ENCODE measurements at places on chromosomes 7 and 10.

GRCh38 chr10:36280321-36280741, 638.2 kb upstream of the FZD8 start:
- peak; percentile 17 for DNase-seq

DNA sequence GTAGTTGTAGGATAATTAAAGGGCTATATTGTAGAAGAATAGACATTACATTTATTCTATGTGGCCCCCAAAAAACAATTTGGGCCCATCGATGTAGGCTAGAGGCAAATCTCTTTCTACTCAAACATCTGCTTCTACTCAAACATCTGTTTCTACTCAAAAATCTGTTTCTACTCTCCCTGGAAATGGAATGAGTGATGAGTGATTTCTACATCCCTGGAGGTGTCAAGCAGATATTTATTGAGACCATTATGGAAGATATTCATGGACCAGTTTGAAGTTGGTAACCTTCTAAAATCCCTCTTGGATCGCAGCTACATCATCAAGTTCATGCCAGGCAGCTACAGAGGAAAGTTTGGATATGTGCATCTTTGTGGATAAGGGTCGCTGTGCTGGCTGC, 5.1 kb upstream of the PLPP4 start:
- DNase-seq = no peak

- DNase-seq = no peak
These were observed 31.8 kb downstream of the CCM2 start for GRCh38 chr7:45031829-45032228.

GRCh38 chr10:30993155-30993554, 38.5 kb downstream of the ZNF438 start:
- DNase-seq = no peak

DNA sequence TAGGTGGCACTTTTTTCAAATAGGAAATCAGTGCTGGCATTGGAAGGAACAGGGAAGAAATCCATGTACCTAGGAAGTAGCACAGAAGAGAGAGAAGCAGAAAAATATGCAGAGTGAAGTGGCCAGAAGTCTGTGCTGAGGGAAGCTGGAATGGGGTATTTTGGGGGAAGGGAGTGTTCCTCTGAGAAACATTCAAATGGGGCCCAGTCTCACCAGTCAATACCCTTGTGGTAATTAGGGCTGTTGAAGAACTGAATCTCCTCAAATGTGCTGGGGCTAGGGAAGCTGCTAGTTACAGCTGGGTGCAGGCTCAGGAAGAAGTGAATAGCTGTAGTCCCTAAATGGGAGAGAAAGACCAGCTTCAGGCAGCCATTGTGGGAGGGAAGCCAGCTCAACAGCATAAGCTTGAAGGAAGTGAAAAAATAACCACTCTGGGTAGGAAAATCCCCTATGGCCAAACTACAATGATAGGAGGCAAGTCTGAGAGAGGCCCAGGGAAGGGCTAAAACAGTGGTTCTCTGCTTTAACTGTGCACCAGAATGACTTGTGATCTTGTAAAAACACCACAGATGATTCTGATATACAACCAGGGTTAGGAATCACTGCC, 7.6 kb downstream of the NDST2 start:
- no peak for DNase-seq

DNA sequence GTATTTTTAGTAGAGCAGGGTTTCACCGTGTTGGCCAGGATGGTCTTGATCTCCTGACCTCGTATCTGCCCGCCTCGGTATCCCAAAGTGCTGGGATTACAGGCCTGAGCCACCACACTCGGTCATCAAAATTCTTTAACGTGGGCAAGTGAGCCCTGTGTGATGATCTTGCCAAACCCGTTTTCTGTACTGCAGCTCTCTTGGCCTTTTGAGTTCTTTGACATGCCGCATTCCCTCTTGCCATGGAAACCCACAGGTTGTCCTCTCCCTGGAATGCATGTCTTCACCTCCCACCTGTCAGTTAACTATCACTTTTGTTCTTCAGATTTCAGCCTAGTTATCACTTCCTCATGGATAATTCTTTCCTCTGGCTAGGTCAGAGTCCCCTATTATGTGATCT, 5.0 kb downstream of the NUP205 start:
- DNase-seq = no peak

GRCh38 chr10:98567391-98568133, 120.8 kb upstream of the HPS1 start:
- DNase-seq = no peak

GRCh38 chr10:96681524-96681923, 38.8 kb downstream of the PIK3AP1 start:
- no peak for DNase-seq

DNA sequence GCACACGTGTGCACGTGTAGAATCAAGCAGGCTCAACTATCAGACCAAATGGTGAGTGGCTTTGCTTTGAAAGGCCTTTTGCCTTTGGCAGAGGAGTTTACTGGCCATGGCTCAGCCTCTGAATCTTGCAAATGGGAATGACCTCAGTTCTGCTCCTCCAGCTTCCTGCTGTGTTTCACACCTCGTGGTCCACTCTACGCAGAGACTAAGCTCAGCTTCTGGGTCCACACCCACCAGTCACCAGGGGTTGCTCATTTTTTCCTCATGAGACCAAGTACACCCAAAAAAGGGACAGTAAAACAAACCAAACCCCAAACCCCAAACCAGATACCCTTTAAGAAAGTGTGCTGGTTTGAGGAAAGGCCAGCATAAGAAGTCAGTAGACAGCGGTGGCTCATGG, 236.4 kb downstream of the DNAJB6 start:
- no peak for DNase-seq

DNA sequence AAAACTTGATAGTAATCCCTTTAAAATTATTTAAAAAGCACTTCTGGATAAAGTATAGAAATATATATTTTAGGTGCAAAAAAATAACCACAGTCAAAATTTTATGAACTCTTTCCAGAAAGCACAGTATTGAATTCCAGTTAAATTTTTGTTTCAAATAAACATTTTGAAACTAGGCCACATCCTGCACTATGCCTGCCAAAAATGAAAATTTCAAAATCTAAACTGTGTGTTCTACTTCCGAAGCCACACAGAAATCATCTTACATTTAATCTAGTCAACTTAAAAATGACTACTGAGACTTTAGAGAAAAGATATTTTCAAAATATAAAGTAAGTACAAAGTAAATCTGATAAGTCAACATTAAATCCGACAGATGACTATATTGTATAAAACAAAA, 50.0 kb downstream of the MAGI2 start:
- DNase-seq = peak; percentile 26

GRCh38 chr7:81333004-81333403, 414.2 kb upstream of the SEMA3C start:
- DNase-seq = peak; percentile 69

GRCh38 chr7:42099470-42100155, 137.4 kb downstream of the GLI3 start:
- no peak for DNase-seq

- no peak for DNase-seq
These were observed 189.5 kb upstream of the CDC14C start for GRCh38 chr7:48734695-48735406.

DNA sequence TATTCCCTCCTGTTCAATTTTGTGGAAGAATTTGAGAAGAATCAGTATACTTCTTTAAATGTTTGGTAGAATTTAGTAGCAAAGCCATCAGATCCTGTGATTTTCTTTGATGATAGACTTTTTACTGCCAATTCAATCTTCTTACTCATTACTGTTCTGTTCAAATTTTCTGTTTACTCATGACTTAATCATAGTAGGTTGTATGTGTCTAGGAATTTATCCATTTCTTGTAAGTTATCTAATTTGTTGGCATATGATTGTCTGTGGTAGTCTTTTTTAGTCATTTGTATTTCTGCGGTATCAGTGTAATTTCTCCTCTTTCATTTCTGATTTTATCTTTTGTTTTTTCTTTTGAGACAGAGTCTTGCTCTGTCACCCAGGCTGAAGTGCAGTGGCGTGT, 87.4 kb downstream of the CCDC3 start:
- no peak for DNase-seq

DNA sequence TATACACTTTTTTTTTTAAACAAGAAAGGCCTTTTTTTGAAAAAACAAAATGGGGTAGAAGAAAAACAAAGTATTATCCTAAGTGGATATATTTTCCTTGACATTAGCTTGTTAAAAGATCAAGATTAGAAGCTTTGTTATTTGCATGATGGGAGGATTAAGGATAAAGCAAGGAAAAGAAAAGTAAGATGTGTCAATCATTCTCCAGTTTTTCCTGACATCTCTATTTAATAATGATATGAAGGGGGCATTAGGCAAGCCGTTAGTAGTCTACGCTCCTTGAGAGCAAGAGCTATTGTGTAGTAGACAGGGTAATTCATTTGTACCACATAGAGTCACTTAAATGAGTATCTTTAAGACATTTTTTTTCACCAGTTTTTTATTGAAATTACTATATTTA, 137.6 kb downstream of the RNF133 start:
- no peak for DNase-seq

DNA sequence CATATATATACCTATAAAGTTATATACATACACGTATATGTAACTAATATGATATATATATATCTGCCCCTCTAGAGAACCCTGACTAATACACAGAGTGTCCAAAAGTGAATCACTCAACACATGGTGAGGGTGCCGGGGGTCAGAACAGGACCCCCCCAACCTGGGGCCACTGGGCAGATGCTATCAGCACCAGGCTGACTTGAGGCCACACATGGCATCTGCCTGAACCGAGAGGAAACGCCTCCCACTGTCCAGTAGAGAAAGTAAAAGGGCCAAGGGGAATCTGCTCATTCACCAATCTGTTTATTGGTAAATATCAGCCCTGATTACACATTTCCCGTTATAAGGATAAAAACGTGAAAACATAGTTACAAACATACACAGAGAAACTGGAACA, 218.3 kb downstream of the PTPRN2 start:
- DNase-seq = no peak

- DNase-seq = no peak
These were observed 206.6 kb upstream of the SH2B2 start for GRCh38 chr7:102080019-102080433.

GRCh38 chr7:134514663-134515062, 12.7 kb upstream of the AKR1B10 start:
- DNase-seq = peak; percentile 71

GRCh38 chr7:134941185-134941900, 45.0 kb upstream of the AGBL3 start:
- peak; percentile 96 for DNase-seq

DNA sequence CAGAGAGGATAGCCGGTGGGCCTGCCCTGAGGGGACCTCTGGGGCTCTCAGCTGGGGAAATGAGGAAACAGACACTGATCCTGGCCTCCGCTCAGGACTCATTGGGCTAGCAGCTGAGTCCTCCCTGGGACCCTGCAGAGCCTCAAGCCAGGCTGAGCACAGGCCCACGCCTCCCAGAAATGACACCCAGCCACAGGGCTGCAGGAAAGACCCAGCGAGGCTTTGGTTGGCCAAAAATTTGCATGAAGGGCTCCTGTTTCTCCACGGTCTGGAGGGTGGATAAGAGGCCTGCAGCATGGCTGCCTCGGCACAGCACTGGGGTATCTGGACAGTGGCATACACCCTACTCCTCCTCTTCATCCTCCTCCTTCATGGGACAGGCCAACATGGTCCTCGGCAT, 60.4 kb downstream of the ZNF33B start:
- no peak for DNase-seq

DNA sequence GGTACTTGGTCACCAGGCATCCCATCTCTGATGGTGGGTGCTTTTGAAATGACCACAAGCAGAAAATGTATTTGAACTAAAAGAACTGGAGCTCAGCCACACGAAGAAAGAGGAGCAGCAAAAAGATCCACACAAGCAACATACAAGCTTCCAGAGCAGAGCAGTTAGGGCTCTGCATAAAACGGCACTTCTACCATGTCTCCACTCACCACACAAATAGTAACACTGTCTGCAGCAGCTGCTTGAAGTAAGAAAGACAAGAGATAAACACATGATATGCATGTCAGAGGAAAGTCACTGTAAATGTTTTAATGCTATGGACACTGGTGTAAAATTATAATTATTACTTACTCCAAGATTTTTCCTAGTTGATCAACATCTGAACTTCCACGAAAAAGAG, 32.5 kb upstream of the FAM133B start:
- DNase-seq = no peak
